ENCODE measurements at places on chromosomes 2 and 18.

- DNase-seq, result peak; percentile 88
These were observed 96.7 kb downstream of the EIPR1 start for GRCh38 chr2:3280683-3281520.

- no peak for DNase-seq
These were observed 188.6 kb downstream of the LRP1B start for GRCh38 chr2:141942006-141942789.

- peak; percentile 10 for DNase-seq
These were observed 96.7 kb upstream of the SLC14A2 start for GRCh38 chr18:45518311-45519155.

GRCh38 chr18:2906704-2907549, 60.1 kb downstream of the EMILIN2 start:
- DNase-seq, result peak; percentile 58

DNA sequence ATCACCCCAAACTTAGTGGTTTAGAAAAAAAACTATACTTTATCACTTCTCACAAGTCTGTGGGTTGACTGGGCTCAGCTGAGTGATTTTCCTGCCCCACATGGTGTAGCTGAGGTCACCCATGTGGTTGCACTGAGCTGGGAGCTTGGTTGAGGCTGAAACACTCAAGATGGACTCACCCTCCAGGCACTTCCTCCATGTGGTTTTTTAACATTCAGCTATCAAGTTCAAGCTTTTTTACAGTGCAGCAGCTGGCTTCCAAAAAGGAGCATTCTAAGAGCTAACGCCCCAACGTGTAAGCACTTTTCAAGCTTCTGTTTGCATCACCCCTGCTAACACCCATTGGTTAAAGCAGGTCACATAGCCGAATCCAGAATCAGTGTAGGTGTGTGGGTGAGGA, 105.9 kb upstream of the CREB1 start:
- DNase-seq, result no peak

All from thyroid gland (tissue), 4 donors.